Astrocyte of the spinal cord (primary cell): ENCODE measurements at places on chromosomes 5 and 9.

DNA sequence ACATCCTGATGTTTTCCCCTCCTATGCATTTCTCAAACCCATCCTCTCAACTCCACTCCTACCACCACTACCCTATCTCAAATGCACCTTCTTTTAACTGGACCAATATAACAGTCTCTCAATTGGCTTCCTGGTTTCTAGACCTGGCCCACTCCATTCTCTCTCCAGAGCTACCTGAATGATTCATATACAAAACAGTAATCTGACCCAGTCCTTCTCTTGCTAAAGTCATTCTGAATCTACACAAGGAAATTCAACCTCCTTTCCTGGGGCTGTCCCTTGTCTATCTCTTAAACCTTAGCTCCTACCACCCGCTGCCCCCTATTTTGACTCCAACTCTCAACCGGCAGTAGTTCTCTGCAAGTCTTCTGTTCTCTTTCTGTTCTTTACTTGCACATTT, 97.2 kb downstream of the PCSK1 start:
- DNase-seq, result no peak

- no peak for DNase-seq
These were observed 3.7 kb downstream of the NSMF start for GRCh38 chr9:137455359-137455991.

GRCh38 chr5:60372786-60373185, 327.2 kb downstream of the DEPDC1B start:
- DNase-seq, result no peak

DNA sequence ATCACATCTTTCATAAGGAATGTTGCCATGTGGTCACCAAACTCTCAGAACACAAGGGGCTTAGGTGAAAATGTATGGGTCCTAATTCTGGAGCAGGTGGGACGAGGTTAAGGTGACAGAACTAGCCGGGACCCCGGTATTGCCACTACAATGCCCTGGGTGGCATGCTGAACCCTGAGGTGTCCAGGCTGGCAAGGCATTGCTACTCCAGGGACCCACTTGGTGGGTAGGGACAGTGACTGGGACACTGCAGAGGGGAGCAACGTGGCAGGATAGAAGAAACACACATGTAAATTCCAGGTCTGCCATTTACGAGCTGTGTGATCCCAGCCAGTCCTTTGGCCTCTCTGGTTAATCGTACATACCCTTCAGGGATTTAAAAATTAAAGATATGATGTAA, 206.9 kb upstream of the MVB12B start:
- DNase-seq, result no peak

DNA sequence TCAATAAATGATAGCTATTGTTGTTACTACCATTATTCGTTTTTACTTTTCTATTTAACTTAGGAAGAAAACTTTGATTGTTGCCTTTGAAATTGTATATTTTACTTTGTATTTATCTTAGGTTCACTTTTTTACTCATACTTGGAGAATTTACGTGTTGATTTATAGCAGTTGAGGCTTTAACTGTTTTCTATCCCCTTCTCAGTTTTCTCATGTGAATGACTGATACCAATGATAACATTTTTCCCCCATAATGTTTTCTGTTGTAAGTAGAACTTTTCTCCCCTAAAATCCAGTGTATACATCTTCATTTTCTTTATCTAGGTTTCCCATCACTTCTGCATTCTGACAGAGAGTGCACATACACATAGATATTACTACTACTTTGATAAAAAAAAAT, 54.4 kb downstream of the FSD1L start:
- DNase-seq, result peak; percentile 18

- DNase-seq, result no peak
These were observed 965 bp downstream of the GLIPR2 start for GRCh38 chr9:36137392-36138004.

DNA sequence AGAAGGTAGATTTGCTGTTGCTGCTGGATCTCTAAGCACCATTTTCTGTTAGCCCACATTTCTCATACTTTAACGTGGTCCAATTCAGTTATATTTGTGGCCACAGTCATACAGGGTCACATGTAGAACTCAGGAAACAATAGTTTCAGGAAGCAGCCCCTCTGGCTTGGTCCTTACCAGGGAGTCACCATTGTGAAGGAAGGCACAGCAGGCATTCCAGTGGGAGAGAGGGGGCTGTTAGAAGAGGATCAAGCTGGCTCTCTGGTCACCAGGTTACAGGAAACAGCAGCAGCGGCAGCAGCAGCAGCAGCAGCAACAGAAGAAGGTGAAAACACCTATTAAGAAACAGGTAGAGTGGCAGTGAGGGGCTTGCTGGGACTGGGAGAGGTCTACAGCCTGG, 14.5 kb downstream of the C9orf43 start:
- DNase-seq, result no peak

GRCh38 chr5:152990649-152991048, 499.8 kb upstream of the GRIA1 start:
- no peak for DNase-seq

DNA sequence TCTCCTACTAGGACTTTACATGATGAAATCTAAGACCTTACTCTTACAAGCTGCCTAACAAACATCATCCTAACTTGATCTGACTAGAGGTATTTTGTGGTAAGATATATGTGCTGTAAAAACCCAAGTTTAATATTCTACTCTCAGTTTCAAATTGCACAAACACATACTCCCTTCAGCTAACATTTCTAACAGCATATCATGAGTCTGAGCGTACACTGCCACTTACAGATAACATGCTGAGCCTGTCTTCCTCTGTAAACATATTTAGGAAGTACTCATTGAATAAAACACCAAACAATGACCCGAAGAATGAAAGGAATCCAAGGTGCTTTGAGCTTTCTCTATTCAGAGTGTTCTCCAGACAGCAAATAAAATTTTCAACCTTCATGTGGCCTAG, 7.9 kb upstream of the ESM1 start:
- DNase-seq, result peak; percentile 50

- no peak for DNase-seq
These were observed 54.9 kb upstream of the RPL26L1 start for GRCh38 chr5:172904312-172904642.

DNA sequence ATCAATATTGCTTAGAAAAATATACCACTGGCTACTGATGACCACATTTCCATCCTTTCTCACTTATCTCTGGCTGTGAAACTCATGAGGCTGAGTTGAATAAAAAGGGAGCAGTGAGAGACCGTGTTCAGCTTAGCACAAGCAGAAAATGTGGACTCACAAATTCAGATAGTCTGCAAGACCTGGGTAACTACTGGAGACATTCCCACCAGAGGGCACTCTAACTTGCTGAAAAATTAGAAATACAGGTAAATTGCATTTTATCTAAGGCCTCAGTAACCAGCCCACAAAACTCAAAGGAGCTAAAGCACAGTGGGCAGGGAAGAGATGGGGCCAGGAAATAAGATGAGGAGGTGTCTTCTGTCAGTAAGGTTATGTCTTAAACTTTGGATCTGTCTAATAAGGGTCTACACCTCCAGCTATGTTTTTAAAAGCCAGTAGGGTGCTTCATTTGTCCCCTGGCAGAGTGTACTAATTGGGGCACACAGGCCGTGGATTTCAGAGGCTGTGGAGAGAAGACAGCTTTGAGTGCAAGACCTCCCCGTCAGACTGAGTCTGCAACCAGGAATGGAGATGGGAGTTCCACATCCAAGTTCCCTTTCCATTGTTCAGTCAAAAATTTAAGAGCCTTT, 8.7 kb upstream of the NDUFB6 start:
- peak; percentile 78 for DNase-seq

DNA sequence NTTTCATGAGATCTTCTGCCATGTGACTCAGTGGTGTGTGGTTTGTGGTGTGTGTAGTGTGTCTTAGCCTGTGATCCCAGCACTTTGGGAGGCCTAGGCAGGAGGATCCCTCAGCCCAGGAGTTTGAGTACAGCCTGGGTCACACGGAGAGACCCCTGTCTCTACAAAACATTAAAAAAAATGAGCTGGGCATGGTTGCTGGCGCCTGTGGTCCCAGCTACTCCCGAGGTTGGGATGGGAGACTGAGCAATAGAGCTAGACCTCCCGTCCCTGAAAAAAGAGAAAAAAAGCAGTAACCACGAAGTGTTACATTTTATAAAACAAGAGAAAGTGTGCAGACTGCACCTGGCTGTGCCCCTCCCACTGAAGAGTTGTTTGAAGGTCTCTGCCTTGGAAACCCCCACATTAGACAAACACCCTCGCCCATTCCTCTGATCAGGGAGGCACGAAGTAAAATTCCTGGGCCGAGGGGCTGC, 21.2 kb upstream of the RNU6ATAC start:
- no peak for DNase-seq

DNA sequence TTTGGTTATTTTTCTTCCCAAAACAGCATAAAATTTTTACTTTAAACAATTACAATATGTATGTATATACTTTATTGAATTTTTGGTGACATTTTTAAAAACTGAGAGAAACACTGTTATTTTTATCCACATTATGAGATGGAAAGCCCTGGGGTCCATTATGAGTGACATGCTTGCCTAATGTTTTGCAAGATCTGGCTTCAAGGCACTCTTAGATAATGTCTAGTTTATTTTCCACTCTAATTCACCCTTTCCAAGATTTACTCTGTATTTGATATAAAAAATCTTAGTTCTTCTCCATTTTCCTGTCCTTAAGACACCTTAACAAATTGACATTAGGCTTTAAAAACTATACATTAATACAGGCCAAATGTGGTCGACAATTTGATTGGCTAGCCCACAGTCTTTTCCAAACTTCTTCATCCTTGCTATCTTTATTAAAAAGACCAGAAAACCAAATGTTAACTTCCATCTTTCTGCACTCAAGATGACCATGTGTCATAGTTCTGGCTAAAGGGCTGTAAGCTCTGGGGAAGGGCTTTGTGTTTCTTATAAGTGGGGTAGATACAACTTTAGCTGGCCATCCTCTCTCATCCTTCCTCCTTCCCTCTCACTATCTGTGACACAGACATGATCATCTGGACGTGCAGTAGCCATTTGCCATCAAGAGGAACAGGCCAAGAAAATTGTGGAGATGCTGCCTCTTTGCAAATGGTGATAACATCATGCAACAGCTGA, 561.1 kb downstream of the PDE4D start:
- no peak for DNase-seq

- DNase-seq, result no peak
These were observed 182.4 kb downstream of the IRX1 start for GRCh38 chr5:3778000-3778550.

GRCh38 chr5:151475388-151475787, 28.0 kb downstream of the SLC36A1 start:
- no peak for DNase-seq

GRCh38 chr9:86434039-86434726, 80.0 kb upstream of the TUT7 start:
- DNase-seq, result peak; percentile 81

- DNase-seq, result no peak
These were observed 44.1 kb downstream of the STK10 start for GRCh38 chr5:172143875-172144274.

GRCh38 chr5:15073453-15073852, 201.9 kb upstream of the ANKH start:
- DNase-seq, result no peak

DNA sequence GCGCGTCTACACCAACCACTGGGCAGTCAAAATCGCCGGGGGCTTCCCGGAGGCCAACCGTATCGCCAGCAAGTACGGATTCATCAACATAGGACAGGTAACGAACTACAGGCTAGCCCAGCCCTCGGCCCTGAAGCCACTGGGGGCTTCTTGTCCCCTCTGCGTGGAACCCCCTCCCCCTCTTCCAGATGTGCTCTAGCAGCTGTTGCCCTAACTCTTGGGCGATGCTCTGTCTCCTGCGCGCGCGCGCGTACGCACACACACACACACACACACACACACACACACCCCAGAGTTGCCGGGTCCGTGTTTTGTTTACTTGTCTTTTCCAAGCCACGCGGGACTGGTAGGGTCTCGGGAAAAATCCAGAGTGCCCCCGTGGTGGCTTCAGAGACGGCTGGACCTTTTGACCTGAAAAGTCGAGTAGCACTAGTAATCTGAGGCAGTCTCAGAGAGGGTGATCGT, 836 bp downstream of the PCSK5 start:
- peak; percentile 55 for DNase-seq
